ENCODE measurements at places on chromosomes 12 and 14.

GRCh38 chr14:70642303-70643235 lies 853 bp downstream of the TTC9 start:
- no peak for DNase-seq

DNA sequence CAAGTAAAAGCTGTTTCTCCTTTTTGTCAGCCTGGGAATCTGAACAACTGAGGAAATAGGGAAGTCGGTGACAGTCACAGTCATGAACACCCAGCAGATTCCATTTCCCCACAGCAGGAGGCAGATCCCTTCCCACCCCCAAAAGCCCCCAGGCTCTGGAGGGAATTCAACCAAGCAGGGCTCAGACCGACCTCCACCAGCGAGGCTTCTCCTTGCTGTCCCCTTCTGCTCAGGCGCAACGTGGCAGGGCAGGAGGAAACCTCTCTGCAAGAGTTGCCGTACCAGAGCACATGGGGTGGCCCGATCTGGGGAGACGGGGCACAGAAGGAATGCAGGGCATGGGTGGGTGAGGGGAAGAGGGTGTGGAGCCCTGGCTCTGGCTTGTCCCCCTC lies 319 bp downstream of the GALNT6 start:
- DNase-seq = no peak

DNA sequence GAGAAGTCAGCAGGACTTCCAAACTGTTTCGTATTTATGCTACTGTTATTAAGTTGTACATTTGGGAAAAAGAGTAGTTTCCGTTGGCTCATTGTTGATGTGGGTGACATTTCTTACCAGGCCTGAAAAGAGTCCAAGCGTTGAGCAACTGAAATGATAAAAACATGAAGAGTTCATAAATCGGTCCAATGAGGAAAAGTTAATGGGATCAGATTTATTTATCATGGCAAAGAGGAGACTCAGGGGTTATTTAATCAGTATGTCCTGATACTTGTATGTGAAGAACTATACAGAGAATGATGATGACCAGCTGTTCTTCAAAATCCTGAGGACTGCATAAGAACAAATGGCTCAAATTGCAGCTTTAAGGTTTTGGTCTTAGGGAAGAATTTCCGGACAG lies 7.7 kb downstream of the VRK1 start:
- DNase-seq = no peak

DNA sequence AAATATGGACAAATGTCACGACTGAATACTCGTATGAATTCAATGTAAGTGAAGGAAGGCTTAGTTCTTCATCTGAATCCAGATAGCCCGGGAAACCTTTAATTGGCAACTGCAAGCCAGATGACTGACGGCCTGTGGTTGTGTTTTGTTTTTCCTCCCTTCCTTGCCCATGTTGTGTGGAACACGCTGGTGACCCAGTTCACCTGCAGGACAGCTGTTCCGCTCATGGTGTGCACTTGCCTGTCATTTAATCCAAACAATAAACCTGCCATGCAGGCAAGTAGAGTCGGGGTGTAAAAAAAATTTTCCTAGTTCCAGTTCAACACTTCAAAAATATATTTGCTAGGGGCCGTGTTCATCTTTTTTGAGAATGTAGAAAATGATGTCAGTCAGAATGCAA lies 88.0 kb downstream of the TMEM132D start:
- no peak for DNase-seq

DNA sequence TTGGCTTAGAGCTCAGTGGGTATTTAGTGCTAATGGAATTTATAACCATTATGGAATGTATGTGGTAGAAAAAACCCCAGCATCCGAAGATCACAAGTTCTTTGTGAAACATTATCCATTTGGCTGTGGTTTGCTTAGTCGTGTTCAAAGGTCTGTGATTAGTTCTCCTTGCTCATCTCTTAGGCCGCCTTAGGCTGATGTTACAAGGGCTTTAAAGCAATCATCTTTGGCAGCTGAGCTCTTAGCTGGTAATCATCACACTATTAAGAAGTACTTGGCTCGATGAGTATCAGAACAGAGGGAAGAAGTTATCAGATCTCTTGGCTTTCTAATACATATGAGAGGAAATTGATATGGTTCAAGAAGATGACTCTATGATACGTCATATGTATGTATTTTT lies 124.1 kb upstream of the E2F7 start:
- DNase-seq = no peak

DNA sequence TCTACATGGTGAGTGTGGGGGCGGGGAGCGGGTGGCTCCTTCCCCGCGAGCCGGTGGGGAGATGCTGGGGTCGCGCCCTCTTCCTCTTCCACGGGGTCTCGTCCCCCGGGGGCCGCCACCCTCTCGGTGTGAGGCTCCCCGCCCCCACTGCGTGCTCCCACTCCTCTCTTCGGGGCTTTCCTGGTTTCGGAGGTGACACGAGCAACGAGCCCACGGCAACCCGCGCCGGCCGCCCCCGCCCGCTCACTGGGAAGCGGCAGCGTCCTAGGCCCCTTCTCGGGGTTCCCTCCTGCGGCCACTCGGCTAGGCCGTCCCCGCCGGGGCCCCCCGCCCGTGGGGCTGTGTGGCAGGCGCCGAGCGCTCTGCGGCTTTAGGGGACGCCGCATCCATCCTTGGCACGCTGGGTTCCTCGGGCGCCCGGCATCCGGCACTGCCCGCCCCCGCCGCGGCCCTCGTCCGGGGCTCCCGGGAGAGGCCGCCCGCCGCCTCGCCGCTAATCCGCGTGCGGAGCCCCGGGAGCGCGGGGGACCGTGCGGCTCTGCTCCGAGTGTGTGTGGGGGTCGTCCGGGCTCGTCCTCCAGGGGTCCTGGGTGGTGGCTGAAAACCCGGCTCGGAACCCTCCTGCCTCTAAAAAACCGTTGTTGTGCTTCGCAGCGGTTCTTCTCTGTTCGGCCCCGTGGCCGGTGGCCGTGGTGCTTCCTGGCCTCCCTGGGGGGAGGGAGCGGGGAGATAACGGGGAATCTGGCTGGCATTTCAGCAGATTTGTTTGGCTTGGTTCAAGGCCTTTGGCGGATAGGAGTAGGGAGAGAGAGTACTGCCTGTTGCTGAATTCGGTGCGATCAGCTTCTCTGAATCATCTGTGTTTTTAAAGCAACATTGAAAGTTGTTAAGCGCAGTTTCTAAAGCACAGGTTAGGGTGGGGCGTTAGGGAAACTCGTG lies 1.0 kb downstream of the PCNX1 start:
- DNase-seq = peak; percentile 38

DNA sequence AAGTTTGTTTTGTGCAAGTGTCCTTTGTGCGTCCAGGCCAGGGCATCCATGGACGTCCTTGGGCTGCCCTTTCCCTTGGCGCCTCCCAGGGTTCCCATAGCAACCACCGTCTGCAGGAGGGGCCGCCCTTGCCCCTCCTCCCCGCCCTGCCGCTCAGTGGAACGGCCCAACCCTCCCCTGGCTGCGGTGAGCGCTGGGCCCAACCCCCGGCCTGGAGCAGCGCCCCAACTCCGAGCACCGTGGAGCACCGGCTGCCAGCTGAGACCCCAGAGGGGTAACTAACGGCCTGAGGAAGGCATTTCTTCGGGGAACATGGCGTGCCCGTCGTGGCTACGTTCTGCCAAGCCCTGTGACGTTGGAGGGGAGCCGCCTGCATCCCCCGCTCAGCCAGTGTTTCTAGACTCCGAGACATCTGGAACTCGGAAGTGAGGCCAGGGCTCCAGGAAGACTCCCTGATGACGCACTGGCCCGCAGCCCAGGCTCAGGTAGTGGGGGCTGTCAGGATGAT lies 5.3 kb upstream of the ACACB start:
- no peak for DNase-seq

DNA sequence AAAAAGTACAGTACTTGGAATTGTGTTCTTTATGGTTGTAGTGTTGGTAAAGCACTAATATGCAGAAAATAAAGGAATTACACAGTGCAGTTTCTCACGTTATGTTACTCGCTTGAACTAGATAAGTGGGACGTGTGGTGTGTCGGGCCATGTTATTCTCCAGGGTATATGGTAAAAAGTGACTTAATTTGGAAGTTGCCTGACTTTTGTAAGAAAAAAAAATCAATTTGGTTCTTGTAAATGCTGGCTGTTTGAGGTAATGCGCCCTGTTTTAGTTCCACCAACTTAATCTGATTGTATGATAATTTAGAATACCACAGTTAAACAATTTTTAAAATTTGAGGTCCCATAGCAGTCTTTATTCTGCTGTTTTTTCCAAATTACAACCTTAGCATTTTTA lies 4.1 kb downstream of the ARF6 start:
- no peak for DNase-seq

DNA sequence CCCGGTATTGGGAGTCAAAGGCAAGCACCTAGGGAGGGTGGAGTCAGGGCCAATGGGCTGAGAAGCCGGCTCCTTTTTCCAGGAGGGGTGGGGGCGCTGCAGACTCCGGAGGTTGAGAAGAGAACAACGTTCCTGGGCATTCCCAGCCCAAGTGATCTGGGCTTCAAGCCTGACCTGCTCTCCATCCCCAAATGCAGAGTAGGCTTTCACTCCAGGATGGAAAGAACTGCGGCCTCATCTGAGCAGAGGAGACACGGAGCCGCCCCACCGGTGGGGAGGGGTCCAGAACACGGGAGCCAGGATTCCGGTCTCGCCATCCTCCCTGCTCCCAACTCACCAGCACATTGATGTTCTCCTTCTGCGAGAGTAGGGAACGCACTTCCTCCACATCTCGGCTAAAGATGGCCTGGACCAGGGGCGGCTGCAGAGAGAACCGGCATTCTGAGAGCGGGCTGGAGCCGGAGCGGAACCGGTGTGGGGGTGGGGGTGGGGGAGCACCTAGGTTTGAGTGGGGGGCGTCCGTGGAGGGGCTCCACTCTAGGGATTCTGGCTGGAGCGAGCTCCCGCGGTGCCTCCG lies 605 bp downstream of the ANKRD52 start:
- DNase-seq = no peak

DNA sequence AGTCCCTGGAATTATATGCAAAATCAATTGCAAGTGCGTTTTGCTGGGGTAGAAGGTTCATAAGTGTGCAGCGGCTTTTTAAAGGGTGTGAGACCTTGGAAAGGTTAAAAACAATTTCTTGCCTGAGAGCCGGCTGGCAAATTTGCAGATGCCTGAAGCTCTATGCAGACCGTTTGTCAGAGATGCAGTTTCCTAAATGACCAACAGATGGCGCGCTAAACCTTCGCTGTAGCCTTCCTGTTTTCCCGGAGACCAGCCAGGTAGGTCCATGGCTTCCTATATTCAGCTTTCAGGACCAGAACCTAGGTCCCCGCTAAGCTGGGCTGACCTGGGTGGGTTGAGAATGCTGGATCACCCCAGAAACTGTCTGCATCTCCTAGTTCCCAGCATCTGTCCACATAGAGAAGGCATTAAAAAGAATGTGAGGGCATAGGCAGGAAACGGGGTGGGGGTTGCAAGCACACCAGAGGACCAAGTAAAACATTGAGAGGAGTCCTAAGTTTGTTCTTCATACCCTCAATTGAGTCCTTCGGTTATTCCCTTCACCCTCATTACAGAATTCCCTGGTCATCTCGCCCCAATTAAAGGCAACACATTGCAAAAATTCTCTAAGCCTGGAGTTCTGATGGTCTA lies 5.7 kb upstream of the NOS1 start:
- peak; percentile 7 for DNase-seq

- no peak for DNase-seq
Observed at GRCh38 chr12:50571786-50572185, 67.0 kb downstream of the DIP2B start.

DNA sequence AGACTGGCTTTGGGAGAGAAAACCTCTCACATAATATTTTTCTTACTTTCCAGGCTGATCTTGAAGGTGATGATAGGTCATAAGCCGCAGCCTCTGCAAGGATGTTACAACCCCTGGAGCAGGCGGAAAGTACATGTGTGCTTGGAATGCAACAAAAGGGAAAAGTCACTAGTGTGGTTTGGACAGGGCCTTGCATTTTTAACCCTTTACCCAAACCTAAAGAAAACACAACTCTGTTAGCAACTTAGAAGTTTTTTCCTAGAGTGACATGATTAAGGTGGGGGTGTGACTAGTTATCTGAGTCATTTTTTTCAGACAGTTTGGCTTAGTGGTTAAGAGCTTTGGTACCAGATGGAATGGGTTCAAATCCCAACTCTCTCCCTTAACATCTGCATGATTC lies 97.0 kb downstream of the TMEM30B start:
- DNase-seq = no peak

GRCh38 chr12:48151103-48151771 lies 6.1 kb downstream of the ASB8 start:
- no peak for DNase-seq

DNA sequence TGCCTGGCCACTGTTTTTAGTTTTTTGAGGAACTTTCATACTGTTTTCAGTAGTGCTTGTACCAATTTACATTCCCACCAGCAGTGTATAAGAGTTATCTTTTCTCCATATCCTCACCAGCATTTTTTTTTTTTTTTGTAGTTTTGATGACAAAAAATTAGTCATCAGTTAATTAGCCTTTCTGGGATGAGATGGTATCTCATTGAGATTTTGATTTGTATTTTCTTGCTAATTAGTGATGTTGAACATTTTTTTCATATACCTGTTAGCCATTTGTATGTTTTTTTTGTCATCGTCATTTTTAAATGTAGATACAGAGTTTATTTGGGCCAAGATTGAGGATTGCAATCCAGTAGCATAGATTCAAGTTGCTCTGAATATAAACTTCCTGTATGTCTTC lies 19.3 kb downstream of the TBC1D15 start:
- no peak for DNase-seq

DNA sequence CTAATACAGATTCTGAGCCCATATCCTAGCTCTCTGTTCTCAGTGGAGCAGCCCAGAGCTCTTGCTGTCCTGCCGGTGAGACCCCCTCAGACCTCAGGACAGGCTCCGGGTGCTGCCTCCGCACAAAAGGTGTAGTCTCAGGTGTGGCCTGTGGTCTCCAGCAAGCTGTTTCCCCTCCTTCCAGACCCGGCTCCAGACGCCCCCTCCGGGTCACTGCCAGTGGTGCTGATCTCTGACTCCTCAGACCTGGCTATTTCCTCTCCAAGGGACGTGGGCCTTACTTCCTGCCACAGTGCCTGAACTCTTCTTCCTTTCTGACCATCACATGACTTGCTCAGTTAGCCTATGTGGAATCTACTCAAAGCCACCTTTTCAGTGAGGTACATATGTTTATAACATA lies 337.5 kb downstream of the GLT1D1 start:
- no peak for DNase-seq

DNA sequence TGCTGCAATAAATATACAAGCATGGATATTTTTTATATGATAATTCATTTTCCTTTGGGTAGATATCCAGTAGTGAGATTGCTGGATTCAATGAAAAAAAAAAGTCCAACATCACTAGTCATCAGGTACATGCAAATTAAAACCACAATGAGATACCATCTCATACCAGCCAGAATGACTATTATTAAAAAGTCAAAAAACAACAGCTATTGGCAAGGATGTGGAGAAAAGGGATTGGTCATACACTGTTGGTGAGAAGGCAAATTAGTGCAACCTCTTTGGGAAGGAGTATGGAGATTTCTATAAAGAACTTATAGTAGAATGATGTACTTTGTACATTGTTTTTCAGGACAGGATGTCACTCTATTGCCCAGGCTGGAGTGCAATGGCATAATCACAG lies 531.2 kb upstream of the MGAT4C start:
- DNase-seq = no peak

GRCh38 chr12:27424631-27425230 lies 21.8 kb upstream of the SMCO2 start:
- DNase-seq = no peak

Data from activated CD8-positive, alpha-beta memory T cell treated with anti-CD3 and anti-CD28 coated beads for 48 hours (primary cell).